ENCODE measurements at places on chromosomes 5 and 9.

DNA sequence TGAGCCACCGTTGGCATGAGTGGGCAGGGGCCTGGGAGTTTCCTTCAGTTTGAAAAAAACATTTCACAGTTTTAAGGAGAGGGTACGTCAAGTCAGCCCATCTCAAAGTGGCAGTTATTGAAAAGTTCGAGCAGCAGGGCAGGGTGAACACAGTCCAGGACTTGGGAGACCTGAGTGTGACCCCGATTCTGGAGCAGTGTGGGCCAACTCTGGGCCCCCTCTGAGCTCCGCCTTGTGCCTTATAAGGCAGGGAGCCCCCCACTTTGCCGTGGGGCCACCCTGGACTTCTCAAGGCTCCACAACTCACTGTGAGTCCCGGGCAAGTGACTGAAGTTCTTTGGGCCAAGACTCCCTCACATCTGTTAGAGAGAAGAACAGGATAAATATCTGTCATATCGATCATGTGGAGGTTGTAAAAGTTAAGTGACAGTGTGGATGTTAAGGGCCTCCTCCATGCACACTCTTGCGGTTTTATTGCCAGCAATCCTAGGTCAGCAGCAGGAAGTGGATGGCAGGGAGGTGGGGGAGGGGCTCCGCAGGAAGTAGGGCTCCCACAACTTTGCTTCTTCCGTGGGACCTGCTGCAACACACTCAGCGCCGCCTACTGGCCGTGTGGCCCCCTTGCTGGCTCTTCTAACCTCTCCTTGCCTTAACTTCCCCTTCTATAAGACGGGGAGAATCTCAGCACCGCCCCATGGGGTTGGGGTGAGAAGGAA is 38.4 kb downstream of the HRH2 start:
- peak; percentile 54 for DNase-seq

DNA sequence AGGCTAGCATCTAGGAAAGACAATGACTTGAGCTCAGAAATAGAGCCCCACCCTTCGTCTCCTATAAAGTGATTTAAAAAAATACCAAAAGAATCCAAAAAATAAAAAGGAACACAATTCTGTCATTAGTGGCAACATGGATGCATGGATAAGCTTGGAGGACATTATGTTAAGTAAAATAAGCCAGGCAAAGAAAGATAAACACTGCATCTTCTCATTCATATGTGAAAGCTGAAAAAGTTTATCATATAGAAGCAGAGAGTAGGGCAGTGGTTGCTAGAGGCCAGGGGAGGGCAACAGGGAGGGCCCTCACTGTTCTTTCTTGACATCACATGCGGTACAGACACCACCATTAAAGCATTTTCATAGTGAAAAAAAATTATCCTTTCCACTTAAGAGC is 220.9 kb upstream of the TRPC7 start:
- no peak for DNase-seq

- DNase-seq = no peak
Observed at GRCh38 chr9:102642651-102643050, 352.5 kb upstream of the CYLC2 start.

DNA sequence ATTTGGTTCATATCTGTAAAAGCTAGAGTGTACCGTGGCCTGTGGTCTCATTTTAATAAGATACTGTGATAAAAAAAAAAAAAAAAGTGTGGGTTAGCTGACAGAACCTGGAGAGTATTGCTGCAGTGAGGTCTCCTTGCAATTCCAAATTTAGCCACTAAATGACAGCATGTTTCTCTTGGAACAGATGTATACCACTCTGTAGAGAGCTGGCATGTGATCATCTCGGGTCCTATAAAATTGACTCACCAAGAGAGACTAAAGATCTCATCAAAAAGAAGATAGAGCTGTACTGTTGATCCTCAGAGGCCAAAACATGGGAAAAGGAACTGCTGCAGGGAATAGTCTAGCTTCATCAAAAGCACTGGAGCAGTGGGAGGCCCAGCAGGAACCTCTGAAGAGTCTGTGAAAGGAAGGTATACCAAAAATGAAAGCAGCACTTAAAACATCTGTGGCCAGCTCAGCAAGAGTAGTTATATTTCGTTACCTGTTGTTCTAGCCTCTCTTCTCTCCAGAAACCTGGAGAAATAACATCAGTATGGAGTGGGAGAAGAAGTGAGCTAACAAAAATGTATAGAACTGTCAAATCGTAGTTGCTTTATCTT is 826.8 kb downstream of the EFNA5 start:
- DNase-seq = no peak

- no peak for DNase-seq
Observed at GRCh38 chr5:26148569-26149107, 889.7 kb downstream of the CDH9 start.

DNA sequence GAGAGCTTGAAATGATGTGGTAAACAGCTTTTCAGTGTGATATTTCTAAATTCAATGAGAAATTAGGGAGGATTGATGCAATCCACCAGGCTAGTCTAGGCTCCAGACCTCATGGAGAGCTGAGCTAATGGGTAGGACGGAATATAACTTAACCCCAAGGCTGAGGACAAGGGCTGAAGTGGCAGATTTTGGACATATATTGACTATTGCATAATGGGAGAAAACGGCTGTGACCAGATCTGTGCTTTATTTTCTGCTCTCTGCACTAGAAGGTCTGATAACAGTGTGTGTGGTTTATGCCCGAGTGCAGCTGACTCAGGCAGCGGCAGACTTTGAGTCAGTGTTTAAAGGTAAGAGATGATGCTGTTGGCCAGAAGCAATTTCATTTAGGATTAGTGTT is 70.6 kb downstream of the ACTBL2 start:
- no peak for DNase-seq

GRCh38 chr9:116992865-116993264 is 305.8 kb downstream of the TRIM32 start:
- no peak for DNase-seq

- DNase-seq = no peak
Observed at GRCh38 chr9:90915693-90916092, 114.1 kb downstream of the SYK start.

GRCh38 chr5:102341681-102342288 is 45.7 kb upstream of the SLCO4C1 start:
- no peak for DNase-seq

DNA sequence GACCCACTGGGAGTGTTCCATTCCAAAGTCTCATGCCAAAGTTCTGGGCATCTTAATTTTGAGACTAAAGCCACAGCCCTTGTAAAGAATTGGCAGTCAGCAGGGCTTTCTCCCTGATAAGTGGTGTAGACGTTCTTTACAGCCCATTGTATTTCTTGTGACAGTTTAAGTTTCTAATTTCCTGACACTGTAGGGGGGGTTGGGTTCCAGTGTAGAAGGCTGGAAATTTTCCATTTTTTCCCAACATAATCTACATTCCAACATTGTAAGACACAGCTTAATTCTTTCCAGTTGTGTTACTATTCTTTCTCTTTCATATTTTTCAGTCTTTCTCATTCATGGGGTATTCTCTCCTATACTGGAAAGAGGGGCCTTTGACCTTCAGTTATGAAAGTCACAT is 121.1 kb downstream of the FBXL7 start:
- no peak for DNase-seq

GRCh38 chr5:81971111-81971711 is 612 bp upstream of the ATG10 start:
- DNase-seq = no peak

- no peak for DNase-seq
Observed at GRCh38 chr5:177547736-177548135, 6.6 kb downstream of the FAM193B start.

- DNase-seq = no peak
Observed at GRCh38 chr5:136749016-136749415, 383.7 kb upstream of the TRPC7 start.

GRCh38 chr9:120692901-120693699 is 21.2 kb downstream of the MEGF9 start:
- no peak for DNase-seq

GRCh38 chr5:52469420-52469819 is 318.3 kb upstream of the ITGA1 start:
- DNase-seq = no peak

- DNase-seq = no peak
Observed at GRCh38 chr9:34098307-34098706, 28.2 kb downstream of the DCAF12 start.

Measured in activated T-helper 1 cell treated with Interleukin-2 at 50 U/mL for 16 hours (primary cell).